SK-N-MC (cell line): ENCODE measurements at places on chromosomes 11 and 22.

GRCh38 chr11:125999234-125999880 lies 53.5 kb downstream of the VSIG10L2 start:
- DNase-seq = no peak

DNA sequence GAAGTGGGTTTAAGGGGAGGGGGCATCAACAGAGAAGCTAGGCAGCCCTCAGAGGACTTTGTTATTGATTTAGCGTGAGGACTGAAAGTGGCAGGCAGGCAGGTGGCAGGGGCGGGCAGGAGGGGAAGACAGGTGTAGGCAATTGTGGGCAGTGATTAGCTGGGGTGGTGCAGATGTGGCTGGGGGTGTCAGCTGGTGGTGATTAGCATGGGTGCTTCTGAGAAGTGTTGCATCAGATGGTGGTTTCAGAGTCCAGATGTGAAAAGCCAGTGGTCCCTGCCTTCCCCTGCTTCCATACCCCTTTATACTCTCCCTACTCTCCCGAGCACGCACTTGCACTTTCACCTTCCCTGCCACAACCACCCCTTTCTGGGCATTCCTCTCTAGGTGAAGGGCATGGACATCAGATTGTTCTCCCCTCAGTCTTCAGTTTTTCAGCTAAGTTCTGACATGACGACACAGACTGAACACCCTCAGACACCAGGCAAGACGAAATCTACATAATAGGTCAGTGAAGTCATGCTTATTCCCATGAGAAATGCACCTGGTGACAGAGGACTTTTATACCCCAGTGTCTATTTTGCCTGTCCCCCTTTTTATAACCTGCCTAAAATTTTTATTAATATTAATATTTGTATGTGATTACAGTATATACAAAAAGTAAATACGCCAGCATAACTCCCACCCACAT lies 435.7 kb upstream of the CADM1 start:
- DNase-seq = no peak

- DNase-seq = no peak
Observed at GRCh38 chr11:117468888-117469287, 141.2 kb downstream of the CEP164 start.

GRCh38 chr11:102653744-102654291 lies 28.7 kb upstream of the MMP20 start:
- no peak for DNase-seq

- DNase-seq = no peak
Observed at GRCh38 chr22:35882211-35883030, 146.2 kb downstream of the RBFOX2 start.

DNA sequence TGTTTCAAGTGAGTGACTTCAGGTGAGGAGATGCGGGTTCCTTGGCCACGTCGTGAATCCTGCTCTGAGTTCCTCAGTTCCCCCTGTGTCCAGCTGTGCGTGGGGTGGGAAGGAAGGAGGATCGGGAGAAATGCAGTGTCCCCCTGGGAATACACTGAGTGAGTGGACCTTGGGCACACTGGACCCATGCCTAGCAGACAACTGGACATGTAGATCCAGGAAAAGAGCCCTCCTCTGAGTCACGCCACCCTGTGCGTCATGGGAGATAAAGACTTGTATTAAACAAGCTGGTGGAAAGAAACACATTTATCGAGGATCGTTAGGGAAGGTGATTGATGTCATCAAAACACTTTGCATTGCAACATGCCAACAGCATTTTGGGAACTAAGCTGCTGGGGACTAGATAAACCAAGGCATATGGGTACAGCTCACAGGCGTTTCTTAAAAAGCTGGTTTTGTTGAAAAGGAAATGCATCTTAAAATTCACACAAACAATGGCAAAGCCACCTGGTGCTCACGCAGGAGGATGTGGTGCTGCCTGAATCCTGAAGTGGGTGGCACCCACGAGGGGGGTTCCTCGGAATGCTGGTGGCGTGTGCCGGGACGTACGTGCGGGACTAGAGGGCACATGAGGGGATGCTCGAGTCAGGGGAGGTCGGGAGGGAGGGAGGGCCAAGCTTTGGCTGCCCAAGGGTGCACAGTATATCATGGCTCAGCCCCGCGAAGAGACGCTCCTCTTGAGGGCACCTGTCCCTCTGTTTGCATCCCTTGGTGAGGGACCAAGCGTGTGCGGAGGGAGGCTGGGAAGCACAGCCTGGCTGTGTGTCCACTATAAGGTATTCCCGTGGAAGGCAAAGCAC lies 303.5 kb downstream of the TBC1D22A start:
- no peak for DNase-seq

- DNase-seq = no peak
Observed at GRCh38 chr11:4068962-4069361, 25.6 kb upstream of the RRM1 start.

- DNase-seq = no peak
Observed at GRCh38 chr11:103325686-103326069, 216.5 kb downstream of the DYNC2H1 start.

DNA sequence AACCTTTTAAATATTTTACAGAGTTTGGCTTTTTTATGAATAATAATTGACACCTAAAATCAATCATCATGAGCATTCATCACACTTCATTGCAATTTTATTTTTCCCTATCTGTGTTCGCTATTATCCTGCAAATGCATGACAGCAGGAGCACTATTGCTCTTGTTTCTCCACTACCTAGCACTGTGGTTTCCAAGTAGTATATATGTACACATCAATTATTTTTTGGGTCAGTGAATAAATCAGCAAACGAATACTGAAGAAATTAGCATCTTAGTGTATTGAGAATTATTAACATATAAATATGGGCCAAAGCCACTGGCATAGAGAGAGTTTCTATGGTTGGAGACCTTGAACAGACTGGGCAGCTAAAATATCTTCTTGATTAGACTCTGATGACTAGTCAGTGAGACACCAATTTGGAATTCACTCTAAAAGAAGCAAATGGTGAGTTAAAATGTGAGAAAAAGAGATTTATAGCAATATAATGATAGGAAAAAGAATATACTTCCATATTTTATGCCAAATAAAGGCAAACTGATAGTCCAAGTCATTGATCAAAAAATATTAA lies 731.1 kb upstream of the LUZP2 start:
- DNase-seq = no peak
